BJ (cell line): ENCODE measurements at places on chromosomes 13 and 19. TPM values are rescaled to one million over a fixed set of nuclear protein-coding genes. Genes with fewer than 3 reads are reported as not detected.

KRTDAP gene
- polyA plus RNA-seq, result not detected in 2 replicates

CD33 gene
- not detected in 2 replicates for polyA plus RNA-seq

SLC6A16 gene
- 0.42 and 0.58 TPM in 2 replicates for polyA plus RNA-seq

FFAR2 gene
- not detected in 2 replicates for polyA plus RNA-seq

ZNF442 gene
- polyA plus RNA-seq, result 0.36 and 1.0 TPM in 2 replicates

MED4 gene
- polyA plus RNA-seq, result 30.1 and 41.3 TPM in 2 replicates

DNA sequence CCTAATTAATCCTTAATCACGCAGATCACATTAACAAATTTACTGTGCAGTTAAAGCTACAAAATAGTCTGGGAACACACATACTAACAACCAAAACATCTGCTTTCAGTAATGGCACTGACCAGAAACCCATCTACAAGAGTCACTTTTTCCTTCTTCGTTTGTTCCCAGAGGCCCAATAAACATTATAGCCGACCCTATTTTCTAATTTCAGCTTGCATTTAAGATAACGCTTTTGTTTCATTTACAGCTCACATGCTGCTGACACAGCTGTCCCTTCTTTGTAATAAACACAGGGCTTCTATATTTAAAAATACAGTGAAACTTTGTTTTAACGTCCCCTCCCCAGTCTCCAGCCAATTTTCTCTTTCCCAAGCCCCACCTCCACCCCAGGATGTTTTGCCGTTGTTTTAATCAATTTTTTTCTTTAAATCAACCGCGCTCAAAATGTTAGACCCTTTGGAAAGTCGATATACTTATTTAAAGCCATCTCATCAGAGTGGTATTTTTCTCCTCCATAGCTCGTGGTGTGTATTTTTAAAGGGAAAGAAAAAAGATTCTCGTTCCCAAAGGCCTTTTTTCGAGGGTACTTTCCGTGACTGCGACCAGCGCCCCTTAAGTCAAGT is 1.7 kb upstream of the WBP4 start:
- no peak for DNase-seq

DNA sequence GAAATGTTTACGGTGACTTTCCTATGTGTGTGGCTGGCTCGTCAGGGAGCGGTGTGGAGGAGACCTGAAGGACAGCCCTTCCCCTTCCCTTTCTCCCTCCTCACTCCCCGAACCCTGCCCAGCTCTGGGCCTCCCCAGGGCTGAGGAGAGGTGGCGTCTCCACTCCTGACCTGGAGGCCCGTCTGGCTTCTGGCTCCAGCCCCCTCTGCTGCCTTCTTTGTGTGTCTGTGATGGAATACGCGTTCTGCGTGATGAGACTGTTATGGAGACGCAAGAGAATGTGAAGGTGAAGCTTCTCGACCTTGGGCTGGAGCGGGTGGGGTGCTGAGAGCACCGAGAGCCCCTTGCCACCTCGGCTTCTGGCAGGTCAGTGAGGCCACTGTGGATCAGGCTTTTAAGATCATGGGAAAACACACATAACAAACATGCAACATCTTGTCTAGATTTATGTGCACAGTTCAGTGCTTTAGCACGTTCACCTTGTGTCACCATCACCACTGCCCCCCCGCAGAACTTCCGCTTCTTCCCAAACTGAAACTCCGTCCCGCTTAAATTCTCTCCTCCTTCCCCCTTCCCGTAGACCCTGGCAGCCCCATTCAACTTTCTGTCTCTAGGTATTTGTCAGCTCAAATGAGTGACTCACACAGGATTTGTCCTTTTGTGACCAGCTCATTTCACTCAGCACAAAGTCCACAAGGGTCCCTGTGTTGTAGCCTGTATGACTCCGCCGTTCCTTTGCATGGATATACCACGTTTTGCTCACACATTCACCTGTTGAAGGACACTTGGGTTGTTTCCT is 24.7 kb downstream of the ATP11A start:
- DNase-seq, result no peak

- DNase-seq, result no peak
Measured at GRCh38 chr13:33372251-33372919, 86.8 kb upstream of the STARD13 start.

- DNase-seq, result no peak
Measured at GRCh38 chr19:48484931-48485612, 15.9 kb downstream of the CYTH2 start.

DNA sequence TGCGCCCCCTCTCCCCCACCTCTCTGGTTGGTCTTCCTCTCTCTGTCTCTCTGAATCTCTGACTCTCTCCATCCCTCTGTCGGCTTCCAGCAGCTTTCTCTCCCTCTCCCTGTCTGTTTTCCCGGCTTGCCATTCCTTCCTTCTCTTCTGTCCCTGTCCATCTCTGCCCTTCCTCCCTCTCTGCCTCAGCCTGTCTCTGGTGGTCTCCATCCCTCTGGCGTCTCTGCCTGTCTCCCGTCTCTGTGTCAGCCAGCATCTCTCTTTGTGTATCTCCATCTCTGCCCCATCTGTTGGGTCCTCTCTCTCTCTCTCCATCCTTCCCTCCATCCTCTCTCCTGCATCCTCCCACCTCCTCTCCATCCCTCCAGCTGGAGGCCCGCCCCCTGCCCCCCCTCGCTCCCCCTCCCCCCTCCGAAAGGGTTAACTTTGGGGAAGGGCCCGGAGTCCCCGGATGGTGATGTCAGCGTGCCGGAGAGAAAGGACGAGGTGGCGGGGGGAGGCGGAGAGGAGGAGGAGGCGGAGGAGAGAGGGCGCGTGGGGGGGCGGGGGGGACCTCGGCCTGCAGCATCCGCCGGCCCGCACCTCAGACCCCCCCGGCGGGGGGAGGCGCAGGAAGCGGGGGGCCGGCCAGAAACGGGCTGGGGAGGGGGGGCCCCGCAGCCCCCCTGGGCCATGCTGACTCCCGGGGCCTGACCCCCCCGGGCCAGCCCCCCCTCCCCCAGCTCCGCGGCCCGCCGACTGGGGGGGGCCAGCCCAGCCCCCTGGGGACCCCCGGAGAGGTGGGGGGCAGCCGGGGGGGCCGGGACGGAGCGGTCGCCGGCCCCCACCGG is at the start of gene BRSK1:
Gene BRSK1 (plus strand): TSS at position 450 of the 830 bp plus-strand sequence. CDS start 446 bp downstream, outside the sequence.
- no peak for DNase-seq
